Cerebellum (tissue), 4 donors: ENCODE measurements at places on chromosomes 6 and 20. TPM values are rescaled to one million over a fixed set of nuclear protein-coding genes. Genes with fewer than 3 reads are reported as not detected.

The SLC22A3 gene
- 4.3 TPM for total RNA-seq

- DNase-seq: peak; percentile 19
These were observed at the start of gene PDE10A for GRCh38 chr6:165662749-165663376. TSS of gene PDE10A (minus strand) at chr6:165663241. CDS start at chr6:165662811, 430 bp downstream.

DNA sequence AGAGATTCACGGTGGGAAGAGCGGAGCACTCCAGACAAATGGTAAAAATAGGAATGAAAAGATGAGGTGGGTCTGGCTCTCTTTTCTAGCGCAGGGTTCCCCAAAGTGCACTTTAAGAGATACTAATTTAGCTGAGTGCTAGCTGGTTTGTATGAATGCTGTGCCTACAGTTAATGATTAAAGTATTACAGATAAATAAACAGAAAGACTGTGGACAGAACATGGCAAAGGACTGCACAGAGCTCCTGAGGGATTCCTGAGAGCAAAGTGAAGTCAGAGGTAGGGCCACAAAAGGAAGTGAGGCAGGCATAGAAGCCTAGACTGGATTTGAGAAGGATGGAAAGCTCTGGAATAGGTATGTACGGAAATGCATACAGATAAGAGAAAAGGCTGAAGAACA, 114.5 kb downstream of the INSM1 start:
- DNase-seq: no peak

GRCh38 chr20:3901706-3902440, 12.7 kb downstream of the PANK2 start:
- no peak for DNase-seq

GRCh38 chr6:35893246-35893645, 27.7 kb downstream of the SRPK1 start:
- DNase-seq: no peak

The MAN1A1 gene
- total RNA-seq: 31.1 TPM

The RIPPLY2 gene
- total RNA-seq: 8.0 TPM

The GSTA3 gene
- not detected for total RNA-seq

The ATG5 gene
- 45.8 TPM for total RNA-seq

DNA sequence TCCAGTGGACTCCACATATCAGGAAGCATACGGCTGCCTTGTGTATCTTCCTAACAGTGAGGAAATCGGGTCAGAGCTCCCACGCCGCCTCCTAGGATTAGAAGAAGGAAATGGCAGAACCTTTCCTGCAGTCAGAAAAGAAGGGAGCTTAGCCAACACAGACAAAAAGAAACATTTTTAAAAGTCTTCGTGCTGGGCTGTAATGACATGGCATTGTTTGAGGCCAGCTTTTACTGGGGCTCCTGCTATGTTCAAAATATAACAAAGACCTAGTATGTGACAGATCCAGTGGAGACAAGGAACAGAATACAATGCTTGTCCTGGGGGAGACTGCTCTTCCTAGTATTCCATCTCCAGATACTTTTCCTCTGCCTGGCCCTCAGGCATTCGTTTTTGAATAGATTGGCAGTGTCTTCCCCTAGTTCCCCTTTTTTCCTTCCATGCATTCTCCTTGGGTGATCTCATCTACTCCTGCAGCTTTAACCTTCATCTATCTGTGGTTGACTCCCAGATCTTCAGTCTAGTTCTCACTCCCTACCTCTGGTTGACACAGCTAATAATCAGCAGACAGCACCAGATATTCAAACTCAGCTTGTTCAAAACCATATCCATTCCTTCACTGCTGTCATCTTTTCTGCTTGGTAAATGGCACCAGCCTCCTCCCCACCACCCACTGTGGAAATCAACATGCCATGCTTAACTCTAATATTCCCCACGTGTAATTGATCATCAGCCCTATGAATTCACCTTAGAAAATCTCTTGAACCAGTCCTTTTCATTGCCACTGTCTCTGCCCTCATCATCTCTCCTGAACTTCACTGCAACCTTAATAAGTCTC, 94.5 kb upstream of the VSTM2L start:
- no peak for DNase-seq

The TBP gene
- 13.1 TPM for total RNA-seq

The TSPYL1 gene
- total RNA-seq: 69.4 TPM

The HS3ST5 gene
- 7.4 TPM for total RNA-seq

The SMIM29 gene
- total RNA-seq: 15.9 TPM

GRCh38 chr20:6115221-6115895, 7.5 kb downstream of the FERMT1 start:
- no peak for DNase-seq

- DNase-seq: no peak
These were observed 283.9 kb downstream of the FOXC1 start for GRCh38 chr6:1893470-1894130.

The FHL5 gene
- 6.4 TPM for total RNA-seq

DNA sequence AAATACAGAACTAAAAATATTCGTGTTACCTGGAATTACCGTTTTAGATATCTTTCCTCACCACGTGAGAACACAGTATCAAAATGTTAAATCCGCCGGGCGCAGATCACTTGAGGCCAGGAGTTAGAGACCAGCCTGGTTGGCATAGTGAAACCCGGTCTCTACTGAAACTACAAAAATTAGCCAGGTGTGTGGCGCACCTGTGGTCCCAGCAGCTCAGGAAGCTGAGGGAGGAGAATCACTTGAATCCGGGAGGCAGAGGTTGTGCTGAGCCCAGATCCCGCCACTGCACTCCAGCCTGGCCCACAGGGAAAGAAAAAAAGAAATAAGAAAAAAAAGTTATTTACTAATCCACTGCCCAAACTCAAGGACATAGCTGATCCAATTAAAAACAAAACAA, 4.8 kb upstream of the DDX43 start:
- no peak for DNase-seq

- no peak for DNase-seq
These were observed 49.8 kb upstream of the NEDD9 start for GRCh38 chr6:11282245-11282644.

The ERVFRD-1 gene
- not detected for total RNA-seq

- no peak for DNase-seq
These were observed 10.2 kb downstream of the ADNP start for GRCh38 chr20:50920997-50921396.

DNA sequence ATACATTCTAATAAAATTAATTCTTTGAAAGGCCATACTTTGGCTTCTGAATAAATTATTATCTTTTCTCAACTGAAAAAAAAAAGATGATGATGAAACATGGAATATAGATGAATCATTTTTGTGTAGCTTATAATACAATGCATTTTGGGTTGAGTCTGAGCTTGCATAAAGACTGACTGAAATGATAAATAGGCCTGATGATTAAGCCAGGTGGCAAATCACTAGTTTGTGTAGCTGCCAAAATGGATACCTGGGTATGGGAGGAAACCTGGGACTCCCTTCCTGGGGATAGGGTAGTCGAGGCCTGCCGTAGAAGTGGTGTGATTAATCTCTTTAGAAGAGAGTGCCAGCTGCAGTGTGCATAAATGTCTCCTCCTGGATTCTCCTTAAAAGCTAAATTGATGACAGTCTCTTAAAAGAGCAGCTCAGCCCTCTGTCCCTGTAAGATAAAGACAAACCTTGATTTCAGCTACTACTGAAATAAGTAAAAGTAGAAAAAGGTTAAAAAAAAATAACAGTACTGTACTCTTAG, 275.1 kb downstream of the GRIK2 start:
- peak; percentile 6 for DNase-seq

The CCN6 gene
- total RNA-seq: not detected

GRCh38 chr6:20331625-20332024, 70.1 kb upstream of the E2F3 start:
- DNase-seq: no peak

GRCh38 chr6:109653264-109653663, 37.7 kb downstream of the AK9 start:
- no peak for DNase-seq

GRCh38 chr6:2881423-2881822, 21.7 kb downstream of the SERPINB9 start:
- DNase-seq: no peak
